ENCODE measurements at places on chromosomes 16 and 17. TPM values are rescaled to one million over a fixed set of nuclear protein-coding genes. Genes with fewer than 3 reads are reported as not detected.

DNA sequence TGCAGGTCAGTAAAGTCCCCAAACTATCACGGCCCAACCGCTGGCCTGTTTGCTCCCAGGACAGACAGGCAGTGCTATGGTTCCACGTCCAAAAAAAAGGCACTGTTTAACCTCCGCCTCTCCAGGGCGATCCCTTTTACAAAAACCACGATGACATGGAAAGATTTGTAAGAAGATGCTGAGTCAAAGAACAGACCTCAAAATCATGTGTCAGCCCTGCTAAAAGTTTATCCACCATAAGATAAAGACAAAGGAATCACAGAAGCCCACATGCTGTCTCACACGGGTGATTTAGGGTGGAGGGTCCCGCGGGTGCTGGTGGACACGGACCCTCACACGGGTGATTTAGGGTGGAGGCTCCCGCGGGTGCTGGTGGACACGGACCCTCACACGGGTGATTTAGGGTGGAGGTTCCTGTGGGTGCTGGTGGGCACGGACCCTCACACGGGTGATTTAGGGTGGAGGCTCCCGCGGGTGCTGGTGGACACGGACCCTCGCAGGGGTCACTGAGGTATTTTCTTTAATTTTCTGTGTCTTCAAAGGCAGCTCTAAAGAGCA lies 117.2 kb upstream of the METRNL start:
- no peak for DNase-seq

DNA sequence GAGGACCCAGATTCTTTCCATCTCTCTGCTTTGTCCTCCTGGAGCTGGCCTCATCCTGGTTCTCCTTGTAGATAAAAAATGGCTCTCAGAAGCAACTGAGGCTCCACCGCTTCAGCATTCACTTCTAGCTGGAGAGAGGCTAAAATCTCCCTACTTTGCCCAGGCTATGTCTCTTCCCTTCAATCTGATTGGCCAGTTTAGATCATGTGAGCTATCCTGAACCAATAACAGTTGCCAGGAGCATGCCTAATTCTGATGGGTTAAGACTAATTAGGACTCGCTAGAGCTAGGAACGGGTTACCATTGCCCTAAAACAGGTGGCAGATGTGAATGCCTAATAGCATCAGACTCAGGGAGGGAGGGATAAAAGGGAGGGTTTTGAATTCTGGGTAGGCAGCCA lies 89.6 kb downstream of the GPR139 start:
- DNase-seq, result no peak

GRCh38 chr17:36946726-36947091 lies 2.0 kb upstream of the AATF start:
- no peak for DNase-seq

- no peak for DNase-seq
Observed at GRCh38 chr17:57623620-57624019, 121.5 kb downstream of the CCDC182 start.

DNA sequence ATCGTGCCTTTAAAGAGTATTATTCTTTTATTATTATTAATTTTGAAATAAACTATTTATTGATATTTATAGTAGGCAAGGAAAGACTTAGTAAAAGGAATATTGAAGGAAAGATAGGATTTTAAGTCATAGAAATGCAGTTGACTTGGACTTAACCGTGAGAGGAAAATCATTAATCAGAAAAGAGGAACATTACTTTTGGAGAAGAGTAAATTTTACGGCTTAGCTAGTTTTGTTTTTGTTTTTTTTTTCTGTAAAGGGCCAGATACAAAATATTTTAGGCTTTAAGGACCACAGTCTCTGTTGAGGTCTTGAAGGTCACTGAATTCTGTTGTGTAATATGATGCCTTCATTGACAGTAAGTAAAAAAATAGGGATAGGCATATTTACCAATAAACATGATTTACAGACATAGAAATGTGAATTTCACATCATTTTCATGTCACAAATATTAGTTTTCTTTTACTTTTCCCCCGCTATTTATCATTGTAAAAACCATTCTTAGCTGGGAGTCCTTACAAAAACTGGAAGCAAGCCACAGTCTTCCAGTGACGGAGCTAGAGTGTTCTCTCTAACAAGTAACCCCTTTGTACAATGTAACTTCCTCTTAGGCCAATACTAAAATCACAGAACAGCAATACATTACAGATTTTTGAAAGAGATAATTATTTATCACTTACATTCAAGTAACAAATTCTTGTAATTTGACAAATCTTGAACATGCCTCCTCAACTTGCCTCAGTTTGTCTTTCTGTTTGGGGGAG lies 2.3 kb upstream of the KCNJ16 start:
- no peak for DNase-seq

Gene OR2C1
- not detected for total RNA-seq

- DNase-seq, result no peak
Observed at GRCh38 chr17:81722184-81723120, 10.4 kb downstream of the SLC25A10 start.

DNA sequence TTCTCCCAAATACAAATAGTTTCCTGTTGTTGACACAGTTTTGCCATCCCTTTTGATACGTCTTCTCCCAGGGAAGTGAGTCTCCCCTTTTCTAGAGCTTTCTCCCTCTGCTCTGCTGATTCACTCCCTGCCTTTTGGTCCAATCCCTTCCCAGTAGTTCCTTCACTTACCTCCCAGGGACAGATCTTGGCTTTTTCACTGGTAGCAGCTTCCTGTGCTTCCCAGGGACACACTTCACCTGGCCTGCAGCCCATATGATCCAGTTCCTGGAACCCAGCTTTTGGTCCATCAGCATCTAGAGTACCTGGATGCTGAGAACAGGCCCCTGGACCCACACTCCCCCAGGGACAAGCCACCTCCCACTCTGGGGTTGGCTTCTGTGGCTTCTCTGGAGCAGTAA lies 15.8 kb downstream of the GPR179 start:
- no peak for DNase-seq

Measured in Right ventricle myocardium superior (tissue), 1 donor.